Calu3 (cell line): ENCODE measurements at places on chromosomes 12 and 14. TPM values are rescaled to one million over a fixed set of nuclear protein-coding genes. Genes with fewer than 3 reads are reported as not detected.

Gene PLCZ1
- total RNA-seq, result not detected in 2 replicates

DNA sequence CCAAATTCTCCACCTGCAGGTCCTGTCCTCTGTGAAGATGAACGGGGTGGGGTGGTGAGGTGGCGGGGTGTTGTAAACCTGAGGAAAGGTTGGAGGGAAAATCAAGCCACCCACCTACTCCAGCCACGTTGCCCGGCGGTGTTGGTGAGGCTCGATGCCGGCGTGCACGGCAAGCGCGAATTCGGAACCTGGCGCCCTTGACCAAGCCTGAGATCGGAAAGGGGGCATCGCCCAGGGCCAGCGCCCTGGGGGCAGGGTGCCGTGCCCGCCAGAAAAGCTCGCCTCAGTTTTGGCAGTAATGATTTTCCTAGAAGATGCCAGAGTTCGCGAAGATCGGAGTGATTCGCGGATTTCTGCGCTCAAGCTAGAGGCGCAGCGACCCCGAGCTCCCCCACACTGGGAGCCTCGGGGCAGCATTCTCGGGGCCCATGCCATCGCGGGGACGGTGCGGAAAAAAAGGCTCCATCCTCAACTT is 817 bp downstream of the STXBP6 start:
- DNase-seq, result no peak

- DNase-seq, result no peak
These were observed 37.6 kb downstream of the SERPINA3 start for GRCh38 chr14:94649543-94650443.

Gene SERPINA1
- total RNA-seq, result 167 and 235 TPM in 2 replicates

GRCh38 chr14:50670866-50671256 is 2.8 kb upstream of the SAV1 start:
- no peak for DNase-seq

DNA sequence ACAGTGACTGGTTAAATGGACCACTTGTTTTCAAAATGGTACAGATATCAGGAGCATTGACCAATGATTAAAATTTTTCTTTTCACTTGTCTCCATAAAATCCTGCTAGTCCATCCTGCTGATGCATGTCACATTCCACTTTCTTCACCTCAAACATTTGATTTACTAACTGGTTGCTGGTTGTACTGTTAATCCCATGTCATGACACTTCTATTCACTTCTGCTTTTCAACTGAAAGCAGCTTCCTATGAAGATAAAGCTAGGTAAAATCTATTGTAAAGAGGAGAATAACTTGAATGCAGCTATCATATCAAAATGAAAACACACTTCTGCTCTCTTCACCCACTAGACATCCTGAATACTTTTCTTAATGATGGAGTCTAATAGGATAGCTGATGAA is 149.6 kb upstream of the OTX2 start:
- DNase-seq, result no peak

DNA sequence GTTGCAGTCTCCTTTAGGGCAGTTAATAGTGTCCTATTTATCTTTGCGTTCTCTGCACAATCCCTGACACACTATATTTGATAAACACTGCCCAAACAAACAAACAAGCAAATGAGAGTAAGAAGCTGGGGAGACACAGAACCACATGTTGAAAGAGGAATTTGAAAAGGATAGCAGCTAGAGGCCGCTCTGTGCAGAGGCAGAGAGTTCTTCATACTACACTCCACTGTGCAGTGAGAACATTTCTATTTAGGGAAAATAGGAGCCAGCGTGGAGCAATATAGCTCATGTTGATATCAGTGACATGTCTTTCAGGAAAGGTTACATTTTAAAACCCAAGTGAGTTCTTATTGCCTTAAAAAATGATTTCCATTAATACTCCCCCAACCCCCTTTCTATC is 140.3 kb upstream of the SEL1L start:
- DNase-seq, result no peak

DNA sequence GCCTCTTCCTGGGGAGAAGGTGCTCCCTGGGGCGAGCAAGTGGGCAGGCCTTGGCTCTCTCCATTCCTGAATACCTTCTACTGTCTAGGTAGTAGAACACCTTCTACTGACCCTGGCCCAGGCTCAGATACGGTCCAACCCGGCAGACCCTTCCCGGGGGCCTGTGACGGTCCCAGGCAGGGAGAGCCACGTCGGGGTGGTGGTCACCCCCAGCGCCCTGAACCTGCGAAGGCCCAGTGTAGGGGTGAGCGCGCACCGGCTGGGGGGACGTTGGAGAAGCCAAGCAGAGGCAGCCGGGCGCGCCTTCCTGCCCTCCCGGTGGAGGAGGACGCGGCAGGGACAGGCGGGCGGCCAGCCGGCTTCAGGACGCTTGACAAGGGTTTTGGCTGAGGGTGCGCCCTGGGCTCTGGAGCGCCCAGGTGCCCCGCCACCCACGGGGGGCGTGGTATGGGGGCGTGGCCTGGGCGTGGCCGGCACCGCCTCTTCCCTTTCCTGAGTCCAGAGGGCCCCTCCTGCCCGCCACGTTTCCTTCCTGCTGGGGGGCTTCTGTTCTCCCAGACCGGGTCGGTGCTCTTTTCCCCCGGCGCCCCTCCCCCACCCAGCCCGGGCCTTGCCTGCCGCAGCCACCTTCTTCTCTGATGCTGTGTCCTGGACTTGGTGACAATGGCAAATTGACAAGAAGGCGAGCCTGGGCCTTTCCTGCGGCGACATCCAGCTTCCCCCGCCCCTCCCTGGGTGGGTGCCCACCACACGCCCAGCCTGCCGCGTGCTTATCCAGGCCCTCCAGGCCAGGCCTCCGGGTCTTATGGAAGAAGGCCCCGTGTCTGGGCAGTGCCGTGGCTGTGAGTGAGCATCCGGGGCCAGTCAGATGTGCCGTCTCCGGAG is 24.5 kb upstream of the PPP1R13B start:
- peak; percentile 41 for DNase-seq

GRCh38 chr12:99059824-99060511 is 414.9 kb downstream of the APAF1 start:
- no peak for DNase-seq

- no peak for DNase-seq
These were observed 165.3 kb upstream of the PKP2 start for GRCh38 chr12:33061844-33062243.

- DNase-seq, result peak; percentile 35
These were observed 43.8 kb downstream of the CCNK start for GRCh38 chr14:99524804-99525698.

- DNase-seq, result no peak
These were observed 13.7 kb upstream of the CHD4 start for GRCh38 chr12:6620885-6621274.

DNA sequence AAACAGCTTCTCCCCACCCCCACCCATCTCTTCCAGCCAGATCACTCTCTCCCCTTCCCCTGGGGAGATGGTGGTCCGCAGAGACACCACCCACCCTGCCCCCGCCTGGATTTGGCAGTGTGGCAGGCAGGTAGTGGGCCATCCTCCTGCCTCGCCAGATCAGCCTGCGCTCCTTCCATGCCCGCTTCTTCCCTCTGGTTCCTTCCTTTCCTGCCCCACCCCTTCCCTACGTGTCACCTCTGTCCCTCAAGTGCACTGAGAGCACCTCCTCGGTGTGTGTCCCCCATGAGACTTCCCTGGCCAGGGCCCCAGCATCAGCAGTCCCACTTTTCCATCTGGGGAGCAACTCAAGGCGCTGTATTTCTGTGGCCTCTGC is 632 bp downstream of the NYNRIN start:
- no peak for DNase-seq

DNA sequence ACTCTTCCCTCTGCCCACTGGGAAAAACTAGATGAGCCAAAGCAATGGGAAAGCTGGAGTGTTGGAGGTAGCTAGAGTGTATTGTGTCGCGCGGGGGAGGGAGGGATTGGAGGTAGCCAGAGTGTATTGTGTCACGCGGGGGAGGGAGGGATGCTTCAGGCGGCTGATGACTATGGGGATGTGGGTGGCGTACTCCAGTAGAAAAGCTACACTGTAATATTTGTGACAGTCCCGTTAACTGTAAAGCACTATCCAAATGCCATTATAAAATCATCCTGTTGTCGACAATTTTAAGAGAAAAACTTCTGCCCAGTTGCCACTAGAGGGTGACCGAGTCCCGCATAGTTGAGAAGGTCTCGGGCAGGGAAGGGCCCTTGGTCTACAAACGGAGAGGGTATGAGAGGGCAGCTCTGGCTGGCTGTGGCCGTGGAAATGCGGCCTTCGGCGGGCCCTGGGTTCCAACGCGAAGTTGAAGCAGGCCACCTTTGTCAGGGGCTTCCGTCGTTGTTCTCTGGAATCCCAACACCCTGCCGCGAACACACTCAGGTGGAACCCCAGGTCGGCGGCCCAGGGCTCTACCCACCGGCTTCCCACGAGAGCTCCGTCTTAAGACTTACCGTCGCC is 15.1 kb upstream of the PLEK2 start:
- DNase-seq, result peak; percentile 77

Gene AICDA
- total RNA-seq, result not detected in 2 replicates

DNA sequence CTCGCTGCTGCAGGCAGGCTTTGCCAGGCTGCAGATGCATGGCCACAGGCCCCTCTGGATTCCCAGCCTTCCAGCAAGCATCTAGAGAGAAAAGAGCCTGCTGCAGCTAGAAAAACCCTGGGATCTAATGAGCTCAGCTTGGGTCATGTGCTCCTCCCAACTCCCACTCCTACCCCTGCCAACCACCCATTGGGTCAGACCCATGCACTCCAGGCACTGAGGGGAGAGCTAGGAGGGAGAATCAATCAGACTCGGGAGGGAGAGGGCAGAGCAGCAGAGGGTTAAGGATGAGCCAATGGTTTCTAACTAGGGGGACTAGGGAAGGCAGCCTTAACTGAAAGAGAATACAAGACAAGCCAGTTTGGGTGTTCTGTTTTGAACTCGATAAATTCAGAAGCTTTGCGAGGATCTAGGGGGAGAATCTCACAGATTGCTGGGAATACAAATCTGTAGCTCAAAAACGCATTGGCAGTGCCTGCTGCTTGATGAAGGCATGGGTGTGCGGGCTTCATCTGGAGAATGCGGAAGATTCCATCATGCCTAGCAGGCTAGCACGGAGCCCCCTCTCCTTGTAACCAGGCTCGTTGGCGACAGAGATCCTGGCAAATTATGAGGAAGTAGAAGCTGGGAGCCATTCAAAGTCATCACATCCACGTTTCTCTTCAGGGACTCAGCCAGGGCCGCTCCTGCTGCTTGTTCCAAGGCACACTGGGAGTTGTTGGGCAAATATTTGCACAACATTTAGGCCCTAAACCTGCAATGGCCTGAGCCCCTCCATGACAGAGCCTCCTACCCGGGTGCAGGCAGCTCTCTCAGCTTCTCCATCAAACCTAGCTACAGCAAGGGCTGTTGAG is 56.4 kb downstream of the VCPKMT start:
- DNase-seq, result no peak

- no peak for DNase-seq
These were observed 12.3 kb upstream of the GLT1D1 start for GRCh38 chr12:128840862-128841468.

Gene FSCB
- not detected in 2 replicates for total RNA-seq

Gene HAL
- 1.4 TPM in 2 replicates for total RNA-seq

DNA sequence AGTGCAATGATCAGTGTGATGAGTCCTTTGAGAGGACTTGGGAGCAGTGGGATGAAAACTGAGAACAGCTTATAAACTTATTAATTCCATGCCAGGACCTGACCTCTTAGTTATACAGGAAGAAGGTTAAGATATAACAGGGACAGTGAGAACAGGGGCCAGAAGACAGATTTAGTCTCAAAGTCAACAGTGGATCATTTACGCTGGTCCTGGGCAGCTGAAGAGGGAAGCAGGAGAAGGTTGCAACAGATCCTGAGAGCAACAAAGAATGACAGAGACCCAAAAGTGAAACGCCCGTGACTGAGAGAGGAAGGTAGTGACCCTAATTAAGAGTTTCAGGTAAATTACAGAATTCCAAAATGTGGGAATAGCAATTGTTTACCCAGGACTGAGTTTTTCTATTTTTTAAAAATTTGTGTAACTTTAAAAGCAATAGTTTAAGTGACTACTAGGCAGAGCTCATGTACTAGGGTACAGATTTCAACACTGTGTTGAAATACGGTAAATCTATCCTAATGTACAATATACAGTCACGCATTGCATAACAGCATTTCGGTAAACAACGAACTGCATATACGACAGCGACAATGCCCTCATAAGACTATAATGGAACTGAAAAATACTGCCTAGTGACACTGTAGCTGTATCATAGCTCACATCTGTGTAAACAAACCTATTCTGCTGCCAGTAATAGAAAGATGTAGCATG is 77.7 kb upstream of the GNPNAT1 start:
- DNase-seq, result no peak

DNA sequence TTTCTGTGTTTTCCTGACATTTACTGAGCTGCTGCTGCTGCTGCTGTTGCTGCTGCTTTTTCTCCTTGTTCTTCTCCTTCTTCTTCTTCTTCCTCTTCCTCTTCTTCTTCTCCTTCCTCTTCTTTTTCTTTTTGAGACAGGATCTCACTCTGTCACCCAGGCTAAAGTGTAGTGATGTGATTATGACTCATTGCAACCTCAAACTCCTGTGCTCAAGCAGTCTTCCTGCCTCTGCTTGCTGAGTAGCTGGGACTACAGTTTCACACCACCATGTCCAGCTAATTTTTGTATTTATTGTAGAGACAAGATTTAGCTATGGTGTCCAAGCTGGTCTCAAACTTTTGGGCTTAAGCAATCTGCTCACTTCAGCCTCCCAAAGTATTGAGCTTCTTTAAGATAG is 95.8 kb downstream of the TMTC3 start:
- peak; percentile 13 for DNase-seq

DNA sequence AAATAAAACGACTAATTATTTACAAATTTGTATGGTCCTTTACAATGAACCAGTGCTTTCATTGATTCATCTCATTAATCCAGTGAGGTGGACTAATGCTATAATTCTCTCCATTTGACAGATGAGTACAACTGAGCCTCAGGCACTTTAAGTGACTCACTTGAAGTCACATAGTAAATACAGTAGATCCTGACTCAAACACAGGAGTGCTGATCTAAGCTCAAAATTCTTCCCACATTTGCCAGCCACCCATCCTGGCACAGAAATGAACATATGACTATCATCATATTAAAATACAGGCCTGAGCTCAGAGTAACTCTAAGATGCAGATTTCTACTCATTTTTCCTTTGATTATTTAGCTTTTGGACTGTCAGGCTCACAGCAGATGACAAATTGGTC is 30.6 kb downstream of the SLC16A7 start:
- no peak for DNase-seq

GRCh38 chr14:67464879-67465278 is 23.6 kb downstream of the TMEM229B start:
- no peak for DNase-seq

DNA sequence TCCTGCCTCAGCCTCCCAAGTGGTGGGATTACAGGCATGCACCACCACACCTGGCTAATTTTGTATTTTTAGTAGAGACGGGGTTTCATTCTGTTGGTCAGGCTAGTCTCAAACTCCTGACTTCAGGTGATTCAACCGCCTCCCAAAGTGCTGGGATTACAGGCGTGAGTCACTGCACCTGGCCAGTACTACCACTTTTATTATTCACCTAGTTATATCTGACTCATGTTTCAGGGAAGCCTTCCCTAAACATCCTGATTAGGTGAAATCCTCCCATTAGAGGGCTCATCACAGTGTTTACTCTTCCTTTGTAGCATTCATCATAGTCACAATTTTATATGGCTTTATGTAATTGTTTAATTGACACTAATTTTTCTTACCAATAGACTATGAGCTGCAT is 295.3 kb upstream of the SOX5 start:
- no peak for DNase-seq
